ENCODE measurements at places on chromosomes 5 and 9. TPM values are rescaled to one million over a fixed set of nuclear protein-coding genes. Genes with fewer than 3 reads are reported as not detected.

NR2F1 gene
- polyA plus RNA-seq, result not detected

GRCh38 chr5:134510970-134511795 lies 14.3 kb upstream of the JADE2 start:
- DNase-seq, result no peak

GRCh38 chr5:50439221-50439620 lies 1.9 kb downstream of the EMB start:
- DNase-seq, result no peak

DNA sequence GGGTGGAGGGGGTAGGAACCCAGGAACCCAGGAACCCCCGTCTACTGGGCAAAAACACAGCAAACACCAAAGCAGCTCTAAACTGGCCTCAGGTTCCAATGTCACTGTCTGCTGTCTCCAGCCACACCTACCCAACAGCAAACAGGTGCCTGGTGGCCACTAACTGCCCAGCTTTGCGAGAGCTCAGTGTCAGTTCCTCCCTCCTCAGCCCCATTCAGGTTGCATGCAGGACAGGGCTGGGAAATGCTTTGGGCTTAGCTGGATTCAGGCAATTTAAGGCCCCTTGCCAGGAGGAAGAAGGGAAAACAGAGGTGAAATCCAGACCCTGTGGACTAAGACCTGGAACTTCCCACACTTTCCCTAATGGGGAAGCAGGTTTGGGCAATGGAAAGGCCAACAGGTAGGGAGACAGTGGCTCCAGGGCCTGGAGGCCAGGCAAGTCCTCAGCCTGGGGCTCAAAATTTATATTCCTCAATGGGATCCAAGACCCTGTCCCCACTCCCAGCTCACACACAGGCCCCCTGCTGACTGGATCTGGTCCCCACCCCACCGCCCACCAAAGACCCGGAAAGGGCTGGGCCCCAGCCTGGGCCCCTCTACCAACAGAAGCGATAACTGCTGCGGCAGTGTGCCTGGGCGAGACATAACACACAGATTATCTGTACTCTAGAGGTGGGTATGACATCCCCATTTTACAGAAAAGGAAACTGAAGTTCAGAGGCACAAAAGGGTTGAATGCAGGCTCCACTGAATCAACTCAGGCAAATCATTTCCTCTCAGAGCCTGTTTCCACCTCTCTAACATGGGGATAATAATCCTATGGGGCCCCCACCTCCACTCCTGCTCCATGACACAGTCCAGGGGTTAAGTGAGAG lies 3.5 kb downstream of the EEIG1 start:
- DNase-seq, result no peak

GRCh38 chr5:9785751-9786150 lies 155.6 kb upstream of the TAS2R1 start:
- no peak for DNase-seq

Measured in naive B cell (primary cell).